ENCODE measurements at places on chromosomes 13 and 19.

- no peak for DNase-seq
Measured at GRCh38 chr19:43620061-43621001, 902 bp upstream of the ZNF428 start.

DNA sequence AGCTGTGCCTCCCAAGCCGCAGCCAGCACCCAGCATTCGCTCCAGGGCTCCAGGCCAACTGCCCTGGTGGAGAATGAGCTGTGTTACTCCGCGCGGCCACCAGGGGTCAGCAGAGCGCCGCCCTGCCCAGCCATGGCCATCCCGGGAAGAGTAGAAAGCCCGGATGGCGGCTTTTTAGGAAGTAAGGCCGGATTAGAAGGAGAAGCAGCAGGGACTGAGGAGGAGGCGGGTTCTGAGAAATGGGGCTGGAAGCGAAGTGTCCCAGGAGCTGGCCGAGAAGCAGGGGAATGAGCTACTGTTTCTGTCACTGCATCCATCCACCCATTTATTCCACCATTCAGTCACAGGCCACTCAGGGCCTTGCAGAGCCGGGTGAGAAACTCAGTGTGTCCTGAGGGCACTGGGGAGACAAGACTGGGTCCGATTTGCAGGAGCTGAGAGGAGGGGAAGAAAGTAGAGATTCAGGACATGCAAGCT, 6.6 kb upstream of the NPAS1 start:
- no peak for DNase-seq

DNA sequence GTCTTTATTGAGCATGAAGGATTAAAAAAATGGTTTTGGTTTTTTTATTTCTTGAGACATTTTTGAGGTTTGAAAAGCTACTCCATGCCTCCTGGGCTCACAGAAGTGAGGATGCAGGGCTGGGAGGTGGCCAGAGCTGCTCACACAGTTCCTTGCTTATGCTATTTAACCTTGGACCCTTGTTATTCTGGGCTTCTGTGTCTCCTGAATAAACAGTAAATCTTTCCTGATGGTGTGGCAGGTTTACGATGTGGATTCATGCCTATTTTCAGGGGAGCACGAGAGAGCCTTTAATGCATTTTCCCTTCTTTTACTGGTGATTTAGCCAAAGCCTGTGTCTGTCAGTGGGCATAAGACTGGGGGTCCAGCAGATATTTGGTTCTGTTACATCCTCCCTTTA, 34.3 kb upstream of the PCDH8 start:
- DNase-seq = no peak

- no peak for DNase-seq
Measured at GRCh38 chr13:51364404-51365008, 25.0 kb downstream of the SERPINE3 start.

- no peak for DNase-seq
Measured at GRCh38 chr13:79880818-79881217, 399.9 kb downstream of the NDFIP2 start.

- no peak for DNase-seq
Measured at GRCh38 chr19:50344661-50345318, 15.6 kb upstream of the KCNC3 start.

- DNase-seq = no peak
Measured at GRCh38 chr19:17829855-17830566, 8.7 kb upstream of the INSL3 start.

DNA sequence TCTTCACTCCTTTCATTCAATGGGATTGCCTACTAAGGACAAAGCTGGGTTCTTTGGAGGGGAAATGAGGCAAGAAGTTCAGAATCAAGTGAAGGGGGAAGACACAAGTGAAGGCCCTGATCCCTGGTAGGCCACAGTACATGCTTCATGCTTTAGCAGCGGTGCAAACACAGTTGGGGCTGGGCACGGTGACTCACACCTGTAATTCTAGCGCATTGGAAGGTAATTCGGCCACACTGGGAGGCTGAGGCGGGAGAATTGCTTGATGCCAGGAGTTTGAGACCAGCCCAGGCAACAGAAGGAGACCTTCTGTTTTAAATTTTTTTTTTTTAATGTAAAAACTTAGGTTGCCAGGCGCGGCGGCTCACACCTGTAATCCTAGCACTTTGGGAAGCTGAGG, 23.4 kb upstream of the GATAD2A start:
- no peak for DNase-seq

- no peak for DNase-seq
Measured at GRCh38 chr19:48239582-48240141, 16.1 kb downstream of the CARD8 start.

GRCh38 chr13:31138515-31138914, 23.2 kb downstream of the HSPH1 start:
- DNase-seq = no peak

GRCh38 chr13:46721054-46721453, 75.9 kb downstream of the ESD start:
- no peak for DNase-seq

All from vagina (tissue), 2 donors.